ENCODE measurements at places on chromosomes 5 and 9. TPM values are rescaled to one million over a fixed set of nuclear protein-coding genes. Genes with fewer than 3 reads are reported as not detected.
A peak's percentile ranks its signal among the peaks of the same experiment; 100 is the strongest.

RACK1 gene
- total RNA-seq = 1,671 TPM

CEMIP2 gene
- 63.7 TPM for total RNA-seq

DNA sequence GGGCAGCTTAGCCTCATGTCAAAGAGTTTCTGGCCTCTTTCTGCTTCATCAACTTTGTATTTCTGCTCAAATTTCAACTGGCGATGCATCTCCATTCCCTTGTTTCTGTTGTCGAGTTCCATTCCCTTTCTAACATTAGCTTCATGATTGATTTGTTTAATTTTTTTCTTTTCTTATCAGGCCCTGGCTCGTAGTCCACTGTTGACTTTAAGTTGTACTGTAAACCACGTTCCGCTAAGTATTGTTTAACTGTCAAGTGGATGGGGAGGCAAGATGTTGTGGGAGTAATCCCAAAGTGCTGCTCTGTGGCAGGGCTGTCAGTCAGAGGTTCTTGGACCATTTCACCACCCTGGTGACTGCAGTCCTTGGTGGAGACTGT, 309.1 kb downstream of the PSAT1 start:
- no peaks in the 10 kb centered on the region for H3K27me3 ChIP-seq
- H3K4me1 ChIP-seq = no peaks in the 10 kb centered on the region
- no peaks in the 10 kb centered on the region for H3K36me3 ChIP-seq
- H3K27ac ChIP-seq = no peak overlapping the region

DNA sequence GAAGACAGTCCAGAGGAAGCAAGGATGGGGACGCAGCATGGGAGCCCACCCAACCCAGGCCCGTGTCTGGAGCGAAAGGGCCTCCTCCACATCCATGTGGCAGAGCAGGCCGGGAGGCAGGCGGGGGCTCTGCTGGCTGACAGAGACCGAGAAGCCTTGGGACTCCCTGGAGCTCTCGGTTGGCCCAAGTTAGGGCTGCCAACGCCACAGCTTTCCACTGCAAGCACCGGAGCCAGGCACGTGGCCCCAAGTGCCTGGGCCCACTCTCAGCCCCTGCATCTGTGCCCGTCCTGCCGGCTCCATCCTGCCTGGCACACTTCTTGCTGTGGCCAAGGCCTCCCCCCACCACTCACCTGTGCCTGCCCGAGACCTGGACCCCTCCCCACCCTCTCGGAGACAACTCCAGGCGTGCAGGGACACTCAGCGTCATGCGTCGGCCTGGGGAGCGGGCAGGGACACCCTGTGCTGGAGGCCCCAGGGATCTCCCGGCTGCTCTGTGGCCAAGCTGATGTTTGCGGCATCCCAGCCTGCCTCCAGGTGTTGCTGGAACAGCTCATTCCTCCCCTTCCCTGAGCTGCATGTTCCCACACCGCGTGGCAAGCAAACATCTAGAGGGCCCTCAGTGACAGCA, 31.5 kb downstream of the SLC6A3 start:
- no peak overlapping the region for H3K27ac ChIP-seq
- H3K4me3 ChIP-seq = no peak overlapping the region
- H3K27me3 ChIP-seq = peaks cover 14% of the 10 kb centered on the region
- no peaks in the 10 kb centered on the region for H3K36me3 ChIP-seq

GRM6 gene
- total RNA-seq = not detected

COL15A1 gene
- 0.47 TPM for total RNA-seq

SHOC1 gene
- total RNA-seq = not detected

DNA sequence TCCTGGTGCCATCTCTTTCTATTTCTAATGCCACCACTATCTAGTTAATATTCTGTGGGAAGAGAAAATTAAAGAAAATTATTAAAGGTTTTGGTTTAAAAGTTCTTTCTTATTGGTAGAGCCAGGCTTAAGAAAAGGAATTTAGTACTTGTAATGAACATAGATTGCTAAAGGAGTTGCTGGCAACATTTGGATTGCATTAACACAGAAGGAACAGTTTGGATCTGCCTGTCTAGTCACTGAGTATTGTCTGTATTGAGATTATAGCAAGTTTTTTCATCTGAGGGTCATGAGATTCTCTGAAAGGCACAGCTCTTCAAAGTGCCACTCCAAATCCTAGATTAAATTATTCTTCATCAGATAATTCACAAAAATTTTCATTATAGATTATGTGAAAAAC, 32.0 kb downstream of the FSD1L start:
- H3K27me3 ChIP-seq = no peaks in the 10 kb centered on the region
- no peak overlapping the region for H3K27ac ChIP-seq
- DNase-seq = no peak
- H3K4me3 ChIP-seq = no peak overlapping the region
- H3K36me3 ChIP-seq = no peaks in the 10 kb centered on the region
- H3K4me1 ChIP-seq = no peaks in the 10 kb centered on the region

DNA sequence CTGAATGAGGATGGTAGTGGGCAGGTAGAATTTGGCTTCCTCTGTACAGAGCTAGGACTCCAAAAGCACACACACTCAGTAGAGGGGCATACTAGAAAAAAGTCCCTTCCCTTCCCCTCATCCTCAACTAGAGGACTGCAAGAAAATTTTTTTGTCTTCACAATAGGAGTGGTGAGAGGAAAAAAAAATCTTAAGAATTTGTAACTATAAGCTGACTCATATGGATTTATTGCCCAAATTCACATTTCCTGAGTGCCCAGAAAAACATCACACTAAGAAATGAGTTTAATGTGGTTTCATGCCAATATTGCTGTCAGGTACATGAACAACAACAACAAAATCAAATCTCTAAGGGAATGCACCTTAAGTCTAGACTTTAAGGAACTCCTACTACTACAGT, 43.7 kb downstream of the RANBP6 start:
- peak overlapping the region; percentile 60 for H3K4me3 ChIP-seq
- H3K4me1 ChIP-seq = peaks cover 31% of the 10 kb centered on the region
- DNase-seq = no peak
- H3K27me3 ChIP-seq = no peaks in the 10 kb centered on the region

GRCh38 chr9:130994135-130995085, 14.6 kb upstream of the LAMC3 start:
- no peak for DNase-seq
- H3K4me3 ChIP-seq = no peak overlapping the region
- H3K4me1 ChIP-seq = no peaks in the 10 kb centered on the region
- H3K27ac ChIP-seq = no peak overlapping the region

GRCh38 chr5:175638305-175638704, 19.6 kb upstream of the HRH2 start:
- no peaks in the 10 kb centered on the region for H3K4me1 ChIP-seq
- no peak overlapping the region for H3K27ac ChIP-seq
- no peaks in the 10 kb centered on the region for H3K36me3 ChIP-seq
- H3K27me3 ChIP-seq = peaks cover 27% of the 10 kb centered on the region
- H3K4me3 ChIP-seq = no peak overlapping the region

GRCh38 chr9:98983295-98984268, 39.9 kb downstream of the COL15A1 start:
- H3K27ac ChIP-seq = no peak overlapping the region
- H3K4me3 ChIP-seq = no peak overlapping the region
- no peaks in the 10 kb centered on the region for H3K27me3 ChIP-seq
- no peaks in the 10 kb centered on the region for H3K36me3 ChIP-seq

GRCh38 chr9:130206579-130206978, 34.4 kb downstream of the NCS1 start:
- no peaks in the 10 kb centered on the region for H3K36me3 ChIP-seq
- no peak for DNase-seq
- no peak overlapping the region for H3K4me3 ChIP-seq
- H3K27ac ChIP-seq = no peak overlapping the region

ARSK gene
- 2.9 TPM for total RNA-seq

FOXD4L5 gene
- total RNA-seq = 0.21 TPM

KIF20A gene
- total RNA-seq = 23.5 TPM

- DNase-seq = no peak
- peaks cover 53% of the 10 kb centered on the region for H3K4me1 ChIP-seq
- H3K27me3 ChIP-seq = no peaks in the 10 kb centered on the region
- peaks cover 10% of the 10 kb centered on the region for H3K36me3 ChIP-seq
- H3K27ac ChIP-seq = peak overlapping the region; percentile 93
These were observed 1.2 kb downstream of the FNBP1 start for GRCh38 chr9:130041648-130042405.

LAMC3 gene
- total RNA-seq = not detected

TAF11L5 gene
- total RNA-seq = not detected

DNA sequence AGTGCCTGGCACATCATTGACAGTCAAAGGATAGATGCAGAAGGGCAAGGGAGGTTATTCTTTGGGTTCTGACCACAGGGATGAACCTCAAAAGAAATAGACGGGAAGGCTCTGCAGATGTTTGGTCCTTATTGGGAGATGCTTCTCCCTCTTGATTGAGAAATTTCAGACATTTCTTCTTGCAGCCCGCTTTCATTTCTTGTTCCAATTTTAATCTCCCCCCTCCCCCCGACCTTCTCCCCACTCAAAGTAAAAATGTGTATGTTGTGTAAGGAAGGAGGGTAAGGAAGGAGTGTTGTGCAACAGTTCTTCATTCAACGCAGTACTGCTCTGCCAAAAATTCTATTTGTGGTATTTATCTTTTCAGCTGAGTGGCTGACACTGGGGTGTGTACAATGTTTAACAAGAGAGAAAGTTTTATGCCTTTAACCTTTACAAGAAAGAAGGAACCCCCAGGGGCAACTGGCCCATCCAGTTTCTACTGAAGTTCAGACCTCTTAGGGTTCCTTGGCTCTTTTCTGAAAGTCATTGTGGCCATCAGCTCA, 46.3 kb upstream of the TNFSF15 start:
- no peaks in the 10 kb centered on the region for H3K36me3 ChIP-seq
- H3K4me3 ChIP-seq = no peak overlapping the region
- H3K27me3 ChIP-seq = peaks cover 7% of the 10 kb centered on the region
- peaks cover 9% of the 10 kb centered on the region for H3K4me1 ChIP-seq
